ENCODE measurements at places on chromosomes 5 and 9. TPM values are rescaled to one million over a fixed set of nuclear protein-coding genes. Genes with fewer than 3 reads are reported as not detected.

PCDHA1 gene
- 0.13 TPM for total RNA-seq

PCDHGC5 gene
- total RNA-seq: 2.9 TPM

SOX30 gene
- total RNA-seq: 0.15 TPM

FGFR4 gene
- 11.0 TPM for total RNA-seq

ENTPD2 gene
- 55.6 TPM for total RNA-seq

LURAP1L gene
- 0.51 TPM for total RNA-seq

- no peak for DNase-seq
- H3K27me3 ChIP-seq: peaks cover 7% of the 10 kb centered on the region
- H3K27ac ChIP-seq: no peak overlapping the region
- H3K4me1 ChIP-seq: peaks cover 2% of the 10 kb centered on the region
- no peaks in the 10 kb centered on the region for H3K36me3 ChIP-seq
- no peak overlapping the region for H3K4me3 ChIP-seq
Measured at GRCh38 chr9:93894691-93895079, 60.5 kb downstream of the BARX1 start.

- no peaks in the 10 kb centered on the region for H3K36me3 ChIP-seq
- H3K4me3 ChIP-seq: no peak overlapping the region
- no peak overlapping the region for H3K27ac ChIP-seq
- DNase-seq: no peak
- no peaks in the 10 kb centered on the region for H3K27me3 ChIP-seq
Measured at GRCh38 chr5:97243353-97243752, 60.3 kb upstream of the RIOK2 start.

GRCh38 chr9:108708448-108708847, 147.3 kb downstream of the ACTL7B start:
- no peak for DNase-seq
- H3K4me1 ChIP-seq: no peaks in the 10 kb centered on the region
- no peak overlapping the region for H3K27ac ChIP-seq
- H3K27me3 ChIP-seq: no peaks in the 10 kb centered on the region

DNA sequence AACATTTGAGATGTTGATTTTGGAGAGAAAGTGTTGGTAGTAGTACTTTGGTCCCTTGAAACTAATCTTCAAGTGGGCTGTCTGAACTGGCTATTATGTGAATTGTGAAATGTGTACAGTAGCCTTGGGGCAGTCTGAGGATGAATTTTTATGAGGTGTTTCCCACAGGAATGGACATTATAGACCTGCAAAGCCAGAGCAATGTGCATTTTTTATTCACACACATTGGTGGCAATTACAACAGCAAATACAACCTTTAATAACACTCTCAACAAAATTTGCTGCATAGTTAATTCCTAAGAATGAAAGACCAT, 147.0 kb downstream of the PAM start:
- peak overlapping the region; percentile 87 for H3K27ac ChIP-seq
- H3K36me3 ChIP-seq: peaks cover 5% of the 10 kb centered on the region
- peaks cover 1% of the 10 kb centered on the region for H3K27me3 ChIP-seq
- H3K4me3 ChIP-seq: no peak overlapping the region
- DNase-seq: no peak
- peaks cover 23% of the 10 kb centered on the region for H3K4me1 ChIP-seq

GRCh38 chr5:112109331-112110007, 309.6 kb downstream of the EPB41L4A start:
- no peak for DNase-seq
- no peaks in the 10 kb centered on the region for H3K4me1 ChIP-seq
- H3K4me3 ChIP-seq: no peak overlapping the region
- H3K27ac ChIP-seq: no peak overlapping the region

GRCh38 chr5:97046270-97046982, 96.0 kb downstream of the LIX1 start:
- H3K4me1 ChIP-seq: peaks cover 7% of the 10 kb centered on the region
- H3K4me3 ChIP-seq: no peak overlapping the region
- H3K27me3 ChIP-seq: peaks cover 9% of the 10 kb centered on the region
- H3K36me3 ChIP-seq: no peaks in the 10 kb centered on the region

DNA sequence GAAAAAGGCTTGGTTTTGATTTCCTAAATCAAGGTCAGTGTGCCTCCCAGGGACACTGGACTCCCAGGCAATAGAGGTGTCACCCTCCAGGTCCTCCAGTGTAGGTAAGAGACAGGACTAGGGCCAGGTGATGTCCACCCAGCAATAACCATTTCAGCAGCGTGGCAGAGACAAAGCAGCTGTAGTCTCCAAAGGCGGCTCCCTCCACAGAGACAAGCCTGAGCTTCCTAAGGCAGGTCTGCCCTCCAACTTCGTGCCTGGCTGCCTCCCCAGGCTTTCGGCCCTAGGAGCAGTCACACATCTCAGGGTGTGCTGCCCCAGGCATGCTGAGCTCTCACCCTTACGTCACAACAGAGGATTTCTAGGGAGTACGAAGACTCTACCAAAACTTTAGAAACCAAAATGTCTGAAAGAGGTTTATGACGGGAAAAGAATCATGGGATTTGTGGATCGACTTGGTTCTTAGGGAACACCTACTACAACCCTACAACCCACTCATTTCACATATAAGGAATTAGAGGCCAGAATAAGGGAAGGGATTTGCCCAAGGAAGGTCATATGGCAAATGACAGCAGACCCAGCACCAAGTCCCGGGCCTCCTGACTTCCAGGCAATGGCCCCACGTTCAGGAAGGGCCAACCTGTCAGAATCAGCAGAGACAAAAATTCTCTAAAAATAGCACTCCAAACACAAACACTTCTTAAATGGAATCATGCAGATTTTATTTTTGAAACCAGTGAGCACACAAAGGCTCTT, 105.5 kb downstream of the KLHL3 start:
- peak overlapping the region; percentile 88 for H3K27ac ChIP-seq
- peaks cover 57% of the 10 kb centered on the region for H3K36me3 ChIP-seq
- H3K4me3 ChIP-seq: no peak overlapping the region
- peaks cover 36% of the 10 kb centered on the region for H3K4me1 ChIP-seq
- no peak for DNase-seq
- peaks cover 6% of the 10 kb centered on the region for H3K27me3 ChIP-seq

- no peak overlapping the region for H3K27ac ChIP-seq
- H3K36me3 ChIP-seq: peaks cover 3% of the 10 kb centered on the region
- DNase-seq: no peak
- H3K4me3 ChIP-seq: no peak overlapping the region
- peaks cover 7% of the 10 kb centered on the region for H3K27me3 ChIP-seq
Measured at GRCh38 chr9:95494022-95494415, 22.8 kb downstream of the PTCH1 start.

DNA sequence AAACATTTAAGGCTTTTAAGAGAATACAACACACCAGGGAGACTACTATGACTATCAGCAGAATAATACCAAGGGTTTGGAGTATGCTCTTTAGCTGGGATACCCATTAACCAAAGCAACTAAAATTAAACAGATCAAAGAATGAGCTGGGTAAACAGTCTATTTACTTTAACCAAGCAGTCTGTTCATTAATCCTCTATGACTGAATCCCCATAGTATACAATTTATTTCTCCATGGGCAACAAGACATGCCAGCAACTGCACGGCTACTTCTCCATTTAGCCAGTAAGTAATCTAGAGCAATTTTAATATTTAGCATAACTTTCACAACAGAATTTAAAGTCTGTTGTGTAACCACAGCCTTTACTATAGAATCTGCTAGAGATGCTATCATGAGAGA, 77.6 kb downstream of the CDO1 start:
- H3K36me3 ChIP-seq: no peaks in the 10 kb centered on the region
- H3K27ac ChIP-seq: no peak overlapping the region
- H3K27me3 ChIP-seq: no peaks in the 10 kb centered on the region
- DNase-seq: no peak
- no peak overlapping the region for H3K4me3 ChIP-seq

DNA sequence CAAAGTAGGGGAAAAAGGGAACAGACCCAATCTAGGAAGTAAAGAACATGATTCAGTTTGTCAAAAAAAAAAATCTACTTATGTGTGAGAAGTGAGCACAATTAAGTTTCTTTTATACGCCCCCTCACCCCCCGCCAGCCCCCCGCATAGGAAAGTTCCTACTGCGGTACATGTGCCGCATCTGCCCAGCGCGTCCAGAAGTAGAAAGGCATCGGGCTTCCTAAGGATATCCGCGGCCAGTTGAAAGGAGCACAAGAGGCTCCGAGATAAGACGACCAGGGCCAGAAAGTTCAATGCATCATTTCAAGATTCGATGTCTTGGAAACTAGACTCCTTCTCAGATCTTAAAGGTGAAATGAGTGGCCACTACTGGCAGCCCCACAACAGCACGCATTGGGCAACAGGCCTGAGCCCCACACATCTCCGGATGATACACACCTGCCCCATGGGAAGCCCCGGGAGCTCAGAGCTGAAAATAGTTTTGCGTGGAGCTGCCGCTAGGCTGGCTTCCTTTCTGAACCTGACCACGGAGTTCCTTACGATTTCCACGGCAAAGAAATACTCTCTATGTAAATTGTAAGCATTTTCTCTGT, 203.9 kb downstream of the RAB3C start:
- H3K4me1 ChIP-seq: peaks cover 2% of the 10 kb centered on the region
- H3K27me3 ChIP-seq: no peaks in the 10 kb centered on the region
- no peak overlapping the region for H3K4me3 ChIP-seq
- DNase-seq: no peak
- H3K36me3 ChIP-seq: no peaks in the 10 kb centered on the region
- no peak overlapping the region for H3K27ac ChIP-seq

DNA sequence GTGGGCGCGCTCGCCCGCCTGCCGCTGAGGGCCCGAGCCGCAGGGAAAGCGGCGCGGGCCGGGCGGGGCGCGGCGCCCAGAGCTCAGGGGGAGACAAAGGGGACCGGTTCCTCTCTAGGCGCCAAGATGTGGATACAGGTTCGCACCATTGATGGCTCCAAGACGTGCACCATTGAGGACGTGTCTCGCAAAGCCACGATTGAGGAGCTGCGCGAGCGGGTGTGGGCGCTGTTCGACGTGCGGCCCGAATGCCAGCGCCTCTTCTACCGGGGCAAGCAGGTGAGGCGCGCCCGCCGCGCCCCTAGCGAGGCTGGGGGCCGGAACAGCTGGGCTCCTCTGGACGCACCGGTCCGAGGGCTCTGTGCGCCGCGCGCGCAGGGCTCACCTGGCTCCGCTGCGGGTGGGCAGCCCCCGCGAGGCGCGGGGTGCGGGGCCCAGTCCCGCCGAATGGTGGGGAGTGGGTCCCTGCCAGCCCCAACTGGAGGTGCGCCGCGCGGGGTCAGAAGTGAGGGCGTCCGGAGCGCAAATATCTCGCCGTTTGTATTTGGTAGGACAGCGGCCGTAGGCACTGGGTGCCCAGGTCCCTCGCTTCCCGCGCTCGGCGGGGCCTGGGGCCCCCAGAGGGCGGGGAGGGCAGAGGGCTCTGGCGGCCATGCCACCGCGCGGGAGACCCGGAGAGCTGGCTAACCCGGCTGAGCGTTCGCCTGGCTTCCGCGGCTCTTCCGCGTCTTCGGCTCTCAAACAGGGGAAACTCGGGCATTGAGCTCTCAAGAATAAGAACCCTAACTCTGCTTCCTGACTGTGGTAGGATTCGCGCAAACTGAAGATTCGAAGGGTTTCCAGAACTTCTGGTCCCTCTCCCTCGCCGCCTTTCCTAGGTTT, 607 bp downstream of the UHRF2 start:
- peak; percentile 43 for DNase-seq
- H3K27me3 ChIP-seq: peaks cover 15% of the 10 kb centered on the region
- H3K36me3 ChIP-seq: peaks cover 4% of the 10 kb centered on the region
- H3K27ac ChIP-seq: peak overlapping the region; percentile 77
- H3K4me3 ChIP-seq: peak overlapping the region; percentile 92

DNA sequence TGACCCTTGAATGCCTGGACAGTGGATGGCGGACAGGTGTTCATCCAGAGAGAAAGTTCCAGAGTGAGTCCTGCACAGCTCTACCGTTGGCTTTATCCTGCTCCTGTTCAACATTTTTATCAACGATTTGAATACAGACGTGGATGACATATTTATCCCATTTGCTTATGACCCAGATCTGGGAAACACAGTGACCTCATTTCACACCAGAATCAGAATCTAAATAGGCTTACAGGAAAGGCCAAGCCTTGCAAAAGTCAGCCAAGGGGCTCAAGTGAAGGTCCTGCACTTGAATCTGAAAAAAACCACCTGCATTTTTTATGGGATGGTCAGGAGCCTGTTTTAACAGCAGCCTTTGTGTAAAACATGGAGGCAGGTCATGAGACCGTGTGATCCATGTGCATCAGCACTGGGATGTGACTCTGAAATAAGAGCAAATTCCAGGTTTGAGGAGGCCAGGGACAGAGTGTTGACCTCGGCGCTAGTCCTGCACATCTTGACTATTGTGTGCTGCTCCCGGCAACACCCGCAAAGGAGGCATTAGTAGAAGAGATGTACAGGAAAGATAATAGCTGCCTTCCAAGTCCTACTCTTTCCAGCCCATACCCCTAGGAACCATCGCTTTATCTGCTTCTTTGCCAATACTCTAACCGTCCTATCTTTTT, 18.5 kb downstream of the PDZD2 start:
- DNase-seq: no peak
- H3K4me1 ChIP-seq: peaks cover 62% of the 10 kb centered on the region
- H3K27ac ChIP-seq: peak overlapping the region; percentile 89
- H3K36me3 ChIP-seq: peaks cover 35% of the 10 kb centered on the region
- peaks cover 3% of the 10 kb centered on the region for H3K27me3 ChIP-seq
- H3K4me3 ChIP-seq: no peak overlapping the region

GRCh38 chr9:128409978-128410377, 10.7 kb upstream of the CERCAM start:
- DNase-seq: no peak
- H3K36me3 ChIP-seq: no peaks in the 10 kb centered on the region
- peaks cover 14% of the 10 kb centered on the region for H3K27me3 ChIP-seq
- no peak overlapping the region for H3K27ac ChIP-seq
- H3K4me1 ChIP-seq: peaks cover 13% of the 10 kb centered on the region

DNA sequence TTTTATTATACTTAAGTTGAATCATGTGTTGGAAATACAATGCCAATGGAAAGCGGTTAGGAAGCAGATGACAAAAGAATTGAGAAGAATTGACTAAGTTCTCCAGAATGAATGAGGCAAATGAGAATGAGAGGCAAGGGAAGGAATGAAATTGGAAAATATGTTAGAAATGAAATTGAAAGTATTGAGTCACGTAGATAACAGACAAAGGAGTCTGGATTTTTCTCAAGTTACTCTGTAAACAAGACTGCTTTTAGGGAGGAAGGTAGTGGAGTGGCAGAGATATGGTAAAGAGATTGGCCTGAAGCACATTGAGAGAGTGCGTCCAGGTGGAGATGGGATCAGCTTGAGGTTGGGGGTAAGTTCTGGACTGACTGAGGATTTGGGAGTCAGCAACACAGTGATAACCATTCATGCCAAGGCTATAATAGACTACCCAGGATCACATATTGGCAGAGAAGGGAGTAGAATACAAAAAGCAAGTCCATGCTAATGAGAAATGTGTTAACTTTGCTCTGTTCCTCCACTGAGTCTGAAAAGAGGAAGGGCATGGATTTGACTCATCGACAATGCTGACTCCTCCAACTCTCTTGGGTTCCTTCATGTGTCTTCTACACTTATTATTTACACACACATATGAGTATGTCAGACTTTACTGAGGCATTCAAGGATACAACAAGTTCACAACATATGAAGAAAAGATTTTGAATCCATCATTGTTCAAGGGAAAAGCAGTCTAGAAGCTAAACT, 814.2 kb upstream of the ZNF608 start:
- H3K4me3 ChIP-seq: no peak overlapping the region
- no peaks in the 10 kb centered on the region for H3K36me3 ChIP-seq
- H3K27ac ChIP-seq: no peak overlapping the region
- no peaks in the 10 kb centered on the region for H3K4me1 ChIP-seq
- DNase-seq: no peak
- peaks cover 1% of the 10 kb centered on the region for H3K27me3 ChIP-seq

GRCh38 chr5:113142186-113142585, 165.6 kb downstream of the DCP2 start:
- no peak overlapping the region for H3K27ac ChIP-seq
- H3K4me1 ChIP-seq: peaks cover 10% of the 10 kb centered on the region
- DNase-seq: no peak
- peaks cover 3% of the 10 kb centered on the region for H3K27me3 ChIP-seq
- no peak overlapping the region for H3K4me3 ChIP-seq

- no peaks in the 10 kb centered on the region for H3K36me3 ChIP-seq
- H3K27ac ChIP-seq: no peak overlapping the region
- DNase-seq: no peak
- no peak overlapping the region for H3K4me3 ChIP-seq
Measured at GRCh38 chr9:75988663-75989062, 98.2 kb downstream of the PCSK5 start.

All from endothelial cell (in vitro differentiated cells).